ENCODE measurements at places on chromosomes 3 and 15. TPM values are rescaled to one million over a fixed set of nuclear protein-coding genes. Genes with fewer than 3 reads are reported as not detected.

LRTM1 gene
- polyA plus RNA-seq = not detected

PPP1R14D gene
- polyA plus RNA-seq = 0.22 TPM

LRRC3B gene
- polyA plus RNA-seq = 2.1 TPM

IL20RB gene
- polyA plus RNA-seq = 0.46 TPM

MYH15 gene
- polyA plus RNA-seq = 0.25 TPM

- no peak for DNase-seq
These were observed 2.8 kb downstream of the CAV3 start for GRCh38 chr3:8736436-8736835.

DNA sequence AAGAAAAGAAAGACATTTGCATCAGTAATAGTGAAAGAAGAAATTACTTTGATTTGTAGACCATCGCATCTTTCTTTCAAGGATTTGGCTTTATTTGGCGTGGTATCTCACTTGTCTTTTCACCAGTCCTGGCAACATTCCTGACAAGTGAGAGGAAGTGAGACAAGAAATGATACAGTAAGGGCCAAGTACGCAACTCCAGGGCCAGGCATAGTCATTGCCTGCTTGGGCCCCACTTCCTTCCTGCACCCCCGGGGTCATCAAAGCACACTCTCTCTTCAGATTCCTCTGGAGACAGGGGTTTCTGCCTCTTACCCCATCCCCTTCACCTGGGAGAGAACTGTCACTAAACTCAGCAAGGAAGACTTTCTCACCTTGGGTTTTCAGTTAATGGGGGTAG is 55.1 kb downstream of the CD47 start:
- DNase-seq = no peak

- no peak for DNase-seq
These were observed 30.2 kb upstream of the HCLS1 start for GRCh38 chr3:121690777-121691405.

DNA sequence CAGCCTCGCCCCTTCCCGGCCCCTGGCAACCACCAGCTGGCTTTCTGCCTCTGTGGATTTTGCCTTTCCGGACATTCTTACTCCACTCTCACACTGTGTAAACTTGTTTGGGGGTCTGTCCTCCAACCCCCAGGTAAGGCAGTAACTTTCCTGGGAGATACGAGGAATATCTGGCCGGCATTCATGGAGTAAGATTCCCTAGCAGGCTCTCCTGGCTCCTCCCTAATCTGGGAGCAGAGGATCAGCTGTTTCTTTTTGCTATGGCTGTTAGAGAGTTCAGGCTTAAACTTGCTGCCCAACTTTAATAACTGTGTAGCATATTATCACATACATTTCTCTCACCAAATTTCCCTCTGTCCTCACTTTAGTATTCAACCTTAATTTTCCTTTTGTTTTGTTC is 64.3 kb downstream of the IGF2BP2 start:
- no peak for DNase-seq

DNA sequence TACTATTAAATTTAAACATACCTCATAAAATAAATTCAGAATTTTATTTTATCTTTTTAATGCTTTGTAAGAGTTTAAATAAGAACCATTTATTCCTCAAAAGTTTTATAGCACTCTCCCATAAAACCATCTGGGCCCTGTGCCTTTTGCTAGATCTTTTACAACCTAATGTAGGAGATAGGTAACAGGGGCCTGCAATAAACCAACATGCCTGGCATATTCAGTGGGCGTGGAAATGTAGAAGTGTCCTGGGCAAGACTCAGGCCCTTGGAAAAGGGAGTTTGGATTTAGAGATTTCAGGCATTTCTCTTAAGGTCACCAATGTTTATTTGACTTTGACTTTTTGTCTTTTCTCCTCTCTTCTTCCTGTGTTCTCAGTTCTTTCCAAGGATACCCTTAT is 46.4 kb downstream of the POMGNT2 start:
- DNase-seq = no peak
